ENCODE measurements at places on chromosomes 3 and 15.

DNA sequence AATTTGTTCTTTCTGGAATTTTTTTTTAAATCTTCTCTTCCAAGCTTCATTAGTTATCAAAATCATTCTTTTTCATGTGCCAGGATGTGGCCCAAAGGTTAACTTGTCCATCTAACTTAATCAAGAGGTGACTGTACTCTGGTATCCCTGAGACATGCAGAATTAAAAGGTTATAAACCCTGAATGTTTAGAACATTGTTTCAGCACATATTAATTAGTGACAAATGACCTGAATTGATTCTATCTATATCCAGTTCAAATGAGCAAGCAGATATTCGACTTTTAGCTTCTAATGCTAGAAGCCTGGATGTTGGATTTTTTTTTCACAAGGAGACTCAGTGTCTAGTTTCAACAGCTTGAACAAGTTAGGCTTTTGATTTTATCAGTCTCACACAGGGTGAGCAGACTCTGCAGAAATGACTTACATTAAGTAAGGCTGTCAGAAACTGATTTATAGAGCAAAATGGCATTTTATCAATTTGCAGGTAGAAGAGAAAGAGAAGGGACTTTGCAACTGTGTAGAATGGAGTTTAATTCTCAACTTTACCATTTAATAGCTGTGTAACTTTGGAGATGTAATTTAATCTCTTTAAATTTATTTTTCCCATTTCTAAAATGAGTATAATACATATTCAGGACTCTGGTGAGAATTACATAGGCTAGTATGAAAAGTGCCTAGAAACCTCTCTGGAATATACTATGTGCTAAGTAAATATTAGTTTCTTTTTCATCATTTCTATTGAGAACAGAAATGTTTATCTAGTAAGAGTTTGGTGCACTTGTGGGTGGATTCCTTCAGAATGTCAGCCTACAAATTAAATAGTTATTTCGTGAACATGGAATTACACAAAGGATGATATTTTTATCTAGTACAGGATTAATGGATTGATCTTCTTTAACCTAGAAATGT, 100.0 kb downstream of the ALCAM start:
- DNase-seq = no peak

- DNase-seq = no peak
Observed at GRCh38 chr3:128263946-128264345, 110.7 kb downstream of the EEFSEC start.

DNA sequence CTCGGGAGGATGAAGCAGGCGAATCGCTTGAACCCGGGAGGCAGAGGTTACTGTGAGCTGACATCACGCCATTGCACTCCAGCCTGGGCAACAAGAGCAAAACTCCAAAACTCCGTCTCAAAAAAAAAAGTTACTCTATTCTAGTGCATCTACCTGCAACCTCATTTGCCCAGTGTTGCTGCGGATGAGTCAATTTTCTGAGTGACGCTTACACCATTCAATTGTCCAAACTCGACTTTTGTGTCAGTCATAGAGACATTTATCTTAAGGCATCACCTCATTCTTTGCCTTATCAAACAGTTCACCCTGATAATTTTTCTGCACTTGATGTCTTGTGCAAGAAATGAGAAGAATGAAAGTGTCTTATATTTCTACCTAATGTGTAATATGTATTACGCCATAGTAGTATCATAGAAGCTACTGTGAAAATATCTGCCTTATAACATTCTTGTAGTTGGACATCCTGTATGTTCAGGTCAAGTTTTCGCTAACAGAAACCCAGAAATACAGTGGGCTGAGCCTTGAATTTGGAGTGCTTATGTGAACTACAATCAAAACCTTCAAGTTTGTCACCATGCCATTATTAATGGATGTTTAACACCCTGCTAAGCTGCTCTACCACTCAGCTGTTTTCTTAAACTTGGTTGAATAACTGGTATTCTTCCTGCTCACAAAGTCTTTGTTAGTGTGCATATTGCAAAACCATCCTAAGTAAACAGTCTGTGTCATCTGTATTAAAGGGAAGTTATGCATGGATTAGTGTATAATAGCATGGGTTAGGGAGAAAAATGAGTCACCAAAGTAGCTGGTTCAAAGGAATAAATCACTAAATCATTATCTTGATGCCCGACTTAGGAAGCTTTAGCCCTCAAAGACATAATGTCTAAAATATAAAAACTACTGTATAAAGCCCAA, 531.0 kb upstream of the NR2F2 start:
- DNase-seq = no peak

DNA sequence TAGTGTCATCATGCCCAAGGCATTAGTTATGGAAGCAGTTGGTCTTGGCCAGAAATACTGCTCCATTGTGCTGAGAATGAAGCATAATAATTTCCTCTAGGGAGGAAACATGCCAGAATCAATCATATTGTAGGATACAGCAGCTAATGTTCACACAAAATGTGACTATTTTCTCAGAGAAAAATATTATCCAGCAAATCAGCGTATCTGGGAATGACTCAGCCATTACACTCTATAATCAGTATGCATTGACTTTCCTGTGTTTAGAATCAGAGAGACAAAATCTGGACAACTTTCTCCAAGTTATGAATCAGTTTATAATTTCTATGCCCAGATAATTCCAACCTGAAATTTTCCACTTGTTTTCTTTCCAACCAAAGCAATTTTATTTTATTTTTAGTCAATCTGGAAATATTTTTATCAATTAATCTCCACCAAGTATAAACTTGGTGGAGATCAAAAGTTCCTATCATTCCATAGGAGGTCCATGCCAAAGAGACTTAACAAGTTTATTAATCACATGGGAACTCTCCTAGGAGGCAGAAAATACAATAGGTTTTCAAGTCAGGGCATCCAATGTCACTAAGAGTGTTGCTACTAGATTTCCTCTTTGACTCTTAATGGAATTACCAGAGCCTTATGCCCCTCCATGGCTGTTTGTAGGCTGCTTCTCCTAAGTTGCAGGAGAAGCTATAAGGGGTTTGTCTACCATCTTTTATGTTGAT, 36.4 kb downstream of the SUCNR1 start:
- no peak for DNase-seq

- DNase-seq = no peak
Observed at GRCh38 chr15:34648294-34648631, 64.8 kb upstream of the GOLGA8B start.

DNA sequence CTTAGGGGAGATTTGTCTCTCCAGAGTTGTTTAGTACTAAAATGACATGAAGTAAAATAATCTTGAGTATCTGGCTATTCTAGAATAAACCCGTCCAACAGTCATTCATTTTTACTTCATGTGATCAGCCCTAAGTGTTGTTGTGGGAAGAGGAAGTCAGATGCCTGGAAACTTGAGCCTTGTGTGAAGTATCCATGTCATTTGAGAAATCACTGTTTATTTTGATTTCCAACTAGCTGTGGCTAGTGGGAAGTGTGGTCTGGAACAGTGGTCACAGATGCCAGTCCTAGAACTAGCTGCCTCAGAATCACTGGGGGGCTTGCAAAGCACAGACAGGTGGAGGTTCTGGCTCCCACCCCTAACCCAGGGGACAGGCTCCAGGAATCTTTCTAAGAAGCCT, 77.7 kb upstream of the LIMD1 start:
- DNase-seq = no peak

GRCh38 chr15:85589851-85590250, 204.9 kb downstream of the KLHL25 start:
- DNase-seq = no peak

- DNase-seq = peak; percentile 3
Observed at GRCh38 chr15:48557335-48557734, 88.2 kb downstream of the FBN1 start.

- DNase-seq = no peak
Observed at GRCh38 chr15:80333261-80333660, 70.9 kb upstream of the ARNT2 start.

- DNase-seq = no peak
Observed at GRCh38 chr3:177725165-177725564, 527.9 kb upstream of the TBL1XR1 start.

- DNase-seq = peak; percentile 14
Observed at GRCh38 chr3:14803101-14803980, 15.4 kb upstream of the FGD5 start.

DNA sequence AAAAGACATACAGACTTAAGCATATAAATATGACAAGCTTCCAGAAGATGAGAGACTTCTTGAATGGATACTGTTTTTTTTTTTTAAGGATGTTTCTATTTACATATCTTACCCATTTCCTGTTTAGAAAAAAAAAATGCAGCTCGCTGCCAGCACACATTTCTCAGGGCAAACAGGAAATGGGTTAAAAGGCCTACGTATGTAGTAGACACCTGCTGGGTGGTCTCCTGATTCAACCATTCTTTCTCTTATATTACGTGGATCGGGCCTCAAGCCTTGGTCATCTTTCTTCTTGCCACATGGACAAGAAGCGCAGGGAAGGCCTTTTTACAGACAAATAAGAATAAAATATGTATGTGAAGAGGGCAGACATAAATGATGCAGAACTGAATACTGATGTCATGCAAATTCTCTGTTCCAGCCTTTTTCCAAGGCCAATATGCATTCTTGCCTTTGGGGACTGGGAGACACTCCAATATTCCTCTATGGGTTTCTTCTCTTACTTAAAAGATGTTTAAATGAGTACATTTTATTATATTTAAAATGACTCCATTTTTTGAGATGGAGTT, 35.0 kb upstream of the TJP1 start:
- no peak for DNase-seq

DNA sequence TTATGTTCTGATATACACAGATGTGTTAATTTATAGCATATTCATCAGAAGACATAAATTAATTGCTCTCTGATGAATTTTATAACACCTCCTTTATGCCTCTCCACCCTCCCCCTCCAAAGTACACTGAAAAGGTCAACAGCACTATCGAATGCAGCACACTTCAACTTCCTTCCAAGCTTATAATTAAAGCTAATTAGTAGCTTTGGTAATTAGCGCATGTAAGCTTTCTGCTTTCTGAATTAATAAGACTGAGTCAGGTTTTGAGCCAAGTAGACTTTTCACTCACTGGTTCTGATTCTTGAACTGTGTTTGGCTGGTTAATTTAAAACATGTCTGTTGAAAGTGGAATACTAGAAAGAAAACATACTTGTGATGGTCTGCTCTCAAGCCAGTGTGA, 760.8 kb upstream of the CFAP20DC start:
- DNase-seq = no peak

- no peak for DNase-seq
Observed at GRCh38 chr3:72829701-72830100, 18.5 kb downstream of the SHQ1 start.

DNA sequence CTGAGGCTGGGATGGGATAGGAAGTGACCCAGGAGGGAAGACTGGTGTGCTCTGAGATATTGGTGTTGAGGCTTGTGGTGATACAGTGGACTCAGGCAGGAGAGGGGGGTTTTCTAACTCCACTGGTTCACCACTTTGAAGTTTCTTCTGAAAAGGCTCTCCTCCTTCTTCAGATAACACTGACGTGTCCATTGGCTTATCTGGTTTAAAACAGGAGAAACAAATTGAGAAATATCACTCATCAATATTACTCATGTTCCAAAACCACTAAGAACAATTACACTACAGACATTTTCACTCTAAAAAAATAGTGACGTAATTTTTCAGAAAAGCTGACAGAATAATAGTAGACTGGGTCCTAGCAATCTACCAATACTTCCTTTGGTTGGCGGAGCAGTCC, 23.1 kb downstream of the TP53BP1 start:
- no peak for DNase-seq
